ENCODE measurements at places on chromosomes 12 and 14. TPM values are rescaled to one million over a fixed set of nuclear protein-coding genes. Genes with fewer than 3 reads are reported as not detected.

- no peak for DNase-seq
Observed at GRCh38 chr14:57863471-57863870, 2.4 kb downstream of the SLC35F4 start.

- no peak for DNase-seq
Observed at GRCh38 chr14:33081259-33081658, 142.6 kb downstream of the NPAS3 start.

Gene BRMS1L
- 3.5 TPM for total RNA-seq

Gene CISTR
- total RNA-seq: not detected

DNA sequence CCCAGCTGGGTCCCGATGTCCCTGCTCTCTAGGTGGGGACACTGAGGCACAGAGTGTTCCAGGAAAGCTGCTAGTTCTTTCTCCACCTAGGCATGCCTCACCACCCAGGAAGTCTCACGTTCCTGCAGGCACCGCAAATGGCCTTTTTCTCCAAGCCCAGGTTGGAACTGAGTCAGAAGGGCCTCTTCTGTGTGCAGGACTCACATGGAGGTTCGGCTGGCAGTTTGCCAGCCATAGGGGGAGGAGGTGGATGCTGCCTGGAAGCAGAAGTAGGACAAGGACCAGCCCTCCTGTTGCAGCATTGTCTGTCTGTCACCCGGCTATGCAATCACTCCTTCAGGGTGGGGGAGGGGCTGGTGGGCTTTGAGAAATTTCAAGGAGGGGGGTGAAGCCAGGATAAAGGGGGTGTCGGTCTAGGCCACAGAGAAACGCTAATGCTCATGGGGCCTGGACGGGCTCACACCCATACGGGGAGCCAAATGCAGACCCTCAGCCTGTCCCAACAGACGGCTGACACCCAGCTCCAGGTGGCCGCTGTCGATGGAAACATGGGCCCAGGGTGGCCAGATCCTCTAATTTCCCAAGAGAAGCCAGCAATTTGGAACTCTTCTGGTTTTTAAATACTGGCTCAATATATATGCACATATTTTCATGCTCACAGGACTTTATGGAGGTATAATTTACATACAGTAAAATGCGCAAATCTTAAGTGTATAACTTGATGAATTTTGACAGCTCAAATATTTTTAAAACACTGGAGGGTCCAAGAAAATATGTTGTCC, 120.5 kb downstream of the PHETA1 start:
- no peak for DNase-seq

DNA sequence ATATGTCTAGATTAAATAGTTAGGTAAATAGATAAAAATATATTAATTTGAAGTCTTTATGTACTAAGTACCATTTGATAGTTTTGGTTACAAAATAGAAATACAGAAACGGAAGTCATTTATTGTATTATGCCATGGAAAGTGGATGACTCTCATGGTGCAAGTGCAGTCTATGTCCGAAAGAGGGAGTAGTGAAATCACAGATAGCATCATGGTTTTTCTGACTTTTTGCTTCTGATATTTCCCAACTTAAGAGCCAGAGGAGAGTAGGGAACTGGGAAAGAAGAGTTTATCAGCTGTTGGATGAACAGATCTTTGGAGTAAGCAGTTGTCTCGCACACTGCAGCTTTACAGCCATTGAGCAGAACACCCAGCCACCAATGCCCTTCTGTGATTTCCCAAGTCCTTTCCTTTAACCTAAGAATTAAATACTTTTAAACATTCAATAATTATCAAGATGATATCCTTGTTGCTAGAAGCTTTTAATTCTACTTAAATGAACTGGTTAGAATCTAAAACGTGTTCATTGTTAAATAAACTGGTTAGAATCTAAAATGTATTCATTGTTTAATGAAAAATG, 18.4 kb upstream of the SRGAP1 start:
- DNase-seq: peak; percentile 83

GRCh38 chr12:70721216-70721615, 84.0 kb upstream of the PTPRB start:
- DNase-seq: no peak

DNA sequence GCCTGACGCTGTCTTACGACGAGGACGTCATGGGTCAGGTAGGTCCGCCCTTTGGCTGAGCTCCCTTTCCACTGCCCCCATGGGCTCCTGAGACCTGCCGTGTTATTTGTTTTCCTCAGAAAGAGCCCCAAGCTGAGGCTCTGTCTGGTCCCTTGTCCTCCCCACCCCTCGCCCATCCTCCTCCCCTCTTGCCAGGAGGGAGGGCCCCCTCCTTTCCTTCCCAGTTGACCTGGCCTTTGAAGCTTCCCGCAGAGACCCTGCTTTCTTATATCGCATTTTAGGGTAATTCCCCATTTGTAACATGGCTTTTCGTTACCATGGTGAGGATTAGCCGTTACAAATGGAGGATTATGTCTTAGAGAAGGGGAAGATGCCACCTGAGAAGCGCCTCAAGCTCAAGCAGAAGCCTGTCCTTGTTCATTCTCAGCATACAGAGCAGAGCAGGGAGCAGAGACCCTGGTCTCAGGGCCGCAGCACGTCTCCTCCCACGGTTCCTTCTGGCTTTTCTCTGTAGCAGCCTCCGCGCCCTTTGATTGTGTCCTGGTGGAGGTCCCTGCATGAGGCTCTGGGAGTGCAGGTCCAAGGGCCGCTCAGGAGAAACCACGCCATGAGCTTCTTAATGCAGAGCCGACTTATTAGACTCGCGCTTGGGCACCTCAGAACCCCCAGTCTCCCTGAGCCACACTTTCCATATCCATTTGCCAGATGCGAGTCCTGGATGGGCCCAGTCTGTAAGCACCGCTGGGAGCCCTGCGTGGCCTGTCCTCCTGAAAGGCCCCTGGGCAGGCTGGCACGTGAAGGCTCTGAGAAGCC, 47.2 kb downstream of the UBE3B start:
- no peak for DNase-seq

- DNase-seq: no peak
Observed at GRCh38 chr12:114823724-114824123, 139.7 kb upstream of the TBX3 start.

Gene GRIN2B
- 7.2 TPM for total RNA-seq

DNA sequence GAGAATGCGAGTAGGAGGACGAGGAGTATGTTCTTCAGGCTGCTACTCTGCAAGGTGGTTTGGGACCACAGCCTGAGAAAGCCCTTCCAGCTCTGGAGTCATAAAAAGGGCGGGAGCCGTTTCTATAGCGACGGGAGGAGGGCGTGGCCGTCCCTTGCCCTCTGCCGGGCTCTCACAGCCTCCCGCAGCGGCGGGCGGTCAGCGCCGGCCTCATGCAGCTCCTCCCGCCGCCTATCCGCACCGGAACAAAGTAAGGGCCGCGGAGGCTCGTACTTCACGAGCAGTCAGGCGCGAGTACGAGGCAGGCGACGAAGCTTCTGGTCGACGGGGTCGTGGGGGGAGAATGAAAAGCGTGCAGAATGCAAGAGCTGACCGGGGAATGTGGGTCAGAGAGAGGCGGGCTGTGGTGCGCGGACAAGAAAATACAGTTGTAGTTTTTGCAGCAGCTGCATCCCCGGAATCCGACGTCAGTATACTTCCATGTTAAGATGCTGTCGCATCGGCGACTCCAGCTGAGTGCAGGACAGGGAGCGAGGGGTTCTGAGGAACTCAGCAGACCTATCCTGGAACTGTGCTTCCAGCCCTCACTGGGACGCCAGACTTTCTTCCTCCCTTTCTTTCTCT, at the start of gene DYRK4:
TSS of gene DYRK4 (plus strand) at position 175 of the 624 bp plus-strand sequence. CDS start at position 213, 38 bp downstream.
- DNase-seq: no peak

DNA sequence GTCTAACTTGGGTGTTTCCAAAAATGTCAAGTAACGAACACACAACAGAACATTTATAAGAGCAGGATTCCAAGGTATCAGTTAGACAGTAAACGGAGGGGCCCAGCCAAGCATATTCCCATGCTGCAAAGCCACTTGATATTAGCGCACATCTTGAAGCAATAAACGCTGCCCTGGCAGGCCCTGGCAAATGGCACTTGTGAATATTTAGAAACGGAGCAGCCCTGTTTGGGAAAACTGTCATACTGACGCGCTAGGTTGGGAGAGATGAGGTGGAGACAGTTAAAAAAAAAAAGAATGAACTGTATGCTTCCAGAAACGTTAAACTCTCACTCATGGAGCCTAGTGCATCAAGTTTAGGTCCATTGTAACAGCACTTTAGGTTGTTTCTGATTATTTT, 9.3 kb downstream of the DGLUCY start:
- DNase-seq: no peak

- DNase-seq: peak; percentile 48
Observed at GRCh38 chr12:92927436-92928281, 1.4 kb downstream of the EEA1 start.

GRCh38 chr12:96233939-96234461, 39.8 kb downstream of the ELK3 start:
- DNase-seq: no peak

- no peak for DNase-seq
Observed at GRCh38 chr12:111185889-111186227, 183.0 kb downstream of the PHETA1 start.

DNA sequence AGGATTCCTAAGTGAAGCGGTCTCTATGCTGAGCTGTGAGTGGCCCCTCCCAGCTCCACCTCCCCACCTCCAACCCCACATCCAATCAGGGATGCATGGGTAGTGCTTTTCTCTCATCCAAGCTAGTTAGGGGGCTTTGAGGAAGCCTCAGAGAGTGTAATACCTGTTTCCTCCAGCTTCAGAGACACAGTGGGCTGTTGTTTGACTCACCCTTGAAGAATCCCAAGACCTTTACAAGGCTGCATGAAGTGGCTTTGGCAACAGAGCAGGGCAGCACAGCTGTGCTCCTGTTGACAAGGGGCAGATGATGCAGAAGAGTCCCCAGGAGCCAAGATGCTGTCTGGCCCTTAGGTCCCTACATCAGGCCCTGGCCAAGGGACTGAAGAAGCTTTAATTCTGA, 27.1 kb upstream of the CLMN start:
- DNase-seq: no peak

DNA sequence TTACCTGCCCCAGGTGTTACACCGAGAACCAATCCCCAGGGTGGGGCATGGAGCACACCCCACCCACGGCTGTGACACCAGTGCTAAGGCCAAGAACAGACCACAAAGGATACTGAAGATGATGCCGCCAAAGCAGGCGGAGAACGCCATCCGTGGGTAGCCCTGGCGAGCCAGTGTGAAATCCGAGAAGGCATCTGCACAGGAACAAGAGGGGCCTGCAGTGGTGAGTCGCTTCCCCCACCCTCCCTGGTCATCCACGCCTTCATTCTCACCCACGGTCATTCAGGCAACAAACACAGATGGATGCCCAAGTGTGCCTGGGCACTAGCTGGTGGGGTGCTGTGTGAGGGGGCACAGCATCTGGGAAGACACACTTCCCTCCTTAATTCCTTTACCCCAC, 28.5 kb downstream of the SLC8B1 start:
- no peak for DNase-seq

DNA sequence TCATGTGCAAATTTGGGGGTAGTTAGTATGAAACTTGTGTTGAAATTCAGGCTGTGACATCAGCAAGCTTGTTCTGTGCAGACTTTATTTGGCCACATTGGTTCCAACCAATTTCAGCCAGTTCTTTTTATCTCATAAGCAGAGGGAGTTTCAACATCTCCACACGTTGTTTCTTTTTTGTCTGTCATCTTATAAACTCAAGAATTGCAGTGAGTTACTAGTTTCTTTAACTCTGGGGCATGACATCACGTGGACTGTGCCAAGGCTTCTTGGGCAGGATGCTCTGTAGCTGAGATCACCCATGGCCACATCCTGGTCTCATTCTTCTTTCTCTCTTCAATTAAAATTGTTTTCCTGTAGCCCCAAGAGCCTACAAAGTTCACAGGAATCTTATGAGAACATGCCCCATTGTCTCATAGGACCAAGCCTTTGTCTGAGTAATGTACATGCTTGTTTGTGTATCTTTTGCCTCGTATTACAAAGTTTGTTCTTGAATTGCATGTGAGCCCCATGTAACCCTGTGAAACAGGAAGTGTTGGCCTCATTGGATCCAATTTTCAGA, 982.0 kb upstream of the TMEM132C start:
- no peak for DNase-seq

DNA sequence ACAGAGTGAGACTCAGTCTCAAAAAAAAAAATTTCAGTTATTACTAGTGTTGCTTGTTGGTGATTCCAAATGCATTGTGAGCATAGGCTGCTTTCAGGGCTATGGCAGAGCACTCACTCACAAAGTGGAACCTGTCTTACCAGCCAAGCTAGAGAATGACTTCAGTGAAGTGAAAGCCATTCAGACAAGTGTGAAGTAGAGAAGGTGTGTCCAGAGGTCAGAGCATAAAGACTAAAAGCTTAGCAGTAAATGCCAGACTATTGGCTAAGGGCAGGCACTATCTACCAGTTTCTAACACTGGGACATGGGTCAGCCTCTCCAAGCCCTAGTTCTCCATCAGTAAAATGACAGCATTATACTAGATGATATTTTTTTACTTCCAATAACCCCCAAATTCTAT, 12.7 kb downstream of the PPP1R36 start:
- no peak for DNase-seq

Gene TRPV4
- total RNA-seq: 0.13 TPM

- DNase-seq: no peak
Observed at GRCh38 chr14:21019366-21019765, 5.5 kb downstream of the NDRG2 start.

DNA sequence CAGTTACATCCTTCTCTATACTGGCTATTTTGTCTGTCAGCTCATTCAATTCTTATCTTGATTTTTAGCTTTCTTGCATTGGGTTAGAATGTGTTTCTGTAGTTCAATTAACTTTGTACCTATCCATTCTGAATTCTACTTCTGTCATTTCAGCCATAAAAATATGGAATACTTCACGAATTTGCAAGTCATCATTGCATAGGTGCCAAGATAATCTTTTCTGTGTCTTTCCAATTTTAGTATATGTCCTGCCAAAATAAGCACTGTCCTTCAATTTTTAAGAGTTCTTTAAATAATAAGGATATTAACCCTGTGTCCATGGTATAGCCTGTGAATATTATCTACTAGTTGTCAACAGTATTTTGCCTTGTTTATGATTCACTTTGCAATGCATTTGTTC, 665.7 kb upstream of the MDGA2 start:
- DNase-seq: no peak

Data from SK-MEL-5 (cell line).